Hair follicular keratinocyte (primary cell): ENCODE measurements at places on chromosomes 3 and 15. TPM values are rescaled to one million over a fixed set of nuclear protein-coding genes. Genes with fewer than 3 reads are reported as not detected.

The HIGD2B gene
- total RNA-seq: not detected in 2 replicates

The PLAAT1 gene
- total RNA-seq: 0.19 and 0.55 TPM in 2 replicates

The CALML4 gene
- total RNA-seq: 2.1 and 2.9 TPM in 2 replicates

The SLC22A13 gene
- total RNA-seq: not detected in 2 replicates

The MST1R gene
- 17.8 and 21.9 TPM in 2 replicates for total RNA-seq

The RAB7A gene
- total RNA-seq: 67.9 and 78.6 TPM in 2 replicates

The C2CD4A gene
- total RNA-seq: not detected in 2 replicates

The CCR5 gene
- total RNA-seq: not detected in 2 replicates

The SEMA6D gene
- total RNA-seq: 0.91 and 2.9 TPM in 2 replicates
